ENCODE measurements at places on chromosomes 5 and 9.

DNA sequence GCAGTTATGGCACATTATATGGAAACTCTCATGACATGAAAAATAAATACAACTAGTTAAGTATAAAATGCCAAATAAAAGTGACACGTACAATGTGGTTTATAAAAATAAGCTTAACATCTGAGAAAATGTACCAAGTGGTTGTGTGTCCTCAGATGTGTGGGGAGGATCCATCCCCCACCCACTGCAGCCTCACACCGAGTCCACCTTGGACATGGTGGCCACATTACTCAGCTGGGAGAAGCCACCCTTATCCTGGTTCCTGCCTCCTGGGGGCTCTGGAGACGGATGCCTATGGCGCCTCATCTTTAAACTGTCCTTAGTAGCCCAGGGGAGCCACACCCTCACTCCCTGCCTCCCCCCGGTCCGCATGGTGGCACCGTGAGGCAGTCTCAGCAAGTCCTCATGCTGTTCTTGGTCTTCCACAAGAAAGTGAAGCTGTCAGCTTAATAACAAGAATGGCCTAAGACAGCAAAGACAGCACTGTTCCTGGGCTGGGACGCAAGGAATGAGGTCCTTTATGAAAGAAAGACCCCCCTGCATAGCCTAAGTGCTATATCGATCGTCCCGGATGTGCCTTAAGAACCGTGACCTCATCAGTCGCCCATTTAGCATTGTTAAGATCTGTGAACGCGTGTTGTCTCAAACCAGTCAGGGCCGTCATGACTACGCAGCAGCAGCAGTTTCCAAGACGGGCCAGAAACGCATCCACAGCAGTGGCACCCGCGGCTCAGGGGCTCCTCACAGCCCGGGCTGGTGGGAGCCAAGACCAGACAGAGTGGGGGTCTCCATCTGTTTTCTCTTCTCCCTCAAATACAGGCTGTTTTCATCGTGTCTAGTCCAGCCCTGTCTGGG is 56.4 kb downstream of the IPPK start:
- no peak for DNase-seq

GRCh38 chr5:6615034-6615815 is 17.6 kb downstream of the NSUN2 start:
- no peak for DNase-seq

GRCh38 chr9:92494856-92495255 is 12.6 kb upstream of the ASPN start:
- DNase-seq, result no peak

GRCh38 chr5:178590141-178590923 is at the start of gene COL23A1:
COL23A1 (minus strand) TSS chr5:178590393.
- DNase-seq, result peak; percentile 7

- no peak for DNase-seq
Observed at GRCh38 chr5:137696481-137696880, 39.4 kb downstream of the KLHL3 start.

DNA sequence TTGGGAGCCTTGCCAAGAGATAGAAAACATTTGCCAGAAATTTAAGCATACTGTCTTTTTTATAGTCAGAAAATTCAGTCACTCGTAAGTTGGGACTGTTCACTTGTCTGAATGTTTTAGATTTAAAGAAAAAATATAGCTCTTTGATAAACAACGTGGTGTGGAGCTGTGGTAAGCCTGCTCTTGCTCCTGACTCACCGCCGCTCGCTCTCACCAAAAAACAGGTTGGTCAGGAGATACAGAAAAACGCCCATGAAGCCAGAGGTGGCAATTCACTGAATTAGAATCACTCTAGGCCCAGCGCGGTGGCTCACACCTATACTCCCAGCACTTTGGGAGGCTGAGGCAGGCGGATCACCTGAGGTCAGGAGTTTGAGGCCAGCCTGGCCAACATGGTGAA is 6.2 kb downstream of the LNPEP start:
- no peak for DNase-seq

DNA sequence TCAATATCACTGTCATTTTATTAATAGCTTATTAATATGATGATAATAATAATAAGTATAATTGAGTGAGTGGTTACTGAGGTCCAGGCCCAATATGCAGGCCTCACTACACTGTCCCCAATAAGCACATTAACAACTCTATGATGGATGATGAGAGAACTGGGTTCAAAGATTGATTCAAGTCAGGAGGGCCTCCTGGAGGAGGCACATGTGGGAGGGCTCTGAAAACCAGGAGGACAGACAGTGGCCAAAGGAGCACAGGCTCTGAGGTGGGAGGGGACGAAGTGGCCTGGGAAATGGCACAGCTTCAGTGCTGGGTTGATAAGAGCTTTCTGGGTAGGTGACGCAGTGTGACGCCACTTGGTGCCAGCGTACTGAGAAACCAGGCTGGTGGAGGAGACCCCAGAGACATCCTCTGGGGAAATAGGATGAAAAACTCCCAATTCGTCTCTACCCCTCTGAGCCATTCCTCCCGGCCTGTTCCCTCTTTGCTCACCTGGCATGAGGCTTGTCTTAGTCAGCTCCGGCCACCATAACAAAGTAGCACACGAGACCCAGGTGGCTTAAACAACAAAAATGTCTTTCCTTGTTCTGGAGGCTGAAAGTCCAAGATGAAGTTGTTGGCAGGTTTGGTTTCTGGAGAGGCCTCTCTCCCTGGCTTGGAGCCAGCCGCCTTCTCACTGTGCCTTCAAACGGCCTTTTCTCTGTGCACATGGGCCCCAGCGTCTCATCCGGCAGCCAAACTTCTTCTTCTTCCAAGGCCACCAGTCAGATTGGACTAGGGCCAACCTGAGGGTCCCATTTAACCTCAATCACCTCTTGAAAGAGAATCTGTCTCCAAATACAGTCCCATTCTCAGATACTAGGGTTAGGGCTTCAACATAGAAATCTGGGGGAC is 31.6 kb downstream of the NTNG2 start:
- DNase-seq, result no peak

DNA sequence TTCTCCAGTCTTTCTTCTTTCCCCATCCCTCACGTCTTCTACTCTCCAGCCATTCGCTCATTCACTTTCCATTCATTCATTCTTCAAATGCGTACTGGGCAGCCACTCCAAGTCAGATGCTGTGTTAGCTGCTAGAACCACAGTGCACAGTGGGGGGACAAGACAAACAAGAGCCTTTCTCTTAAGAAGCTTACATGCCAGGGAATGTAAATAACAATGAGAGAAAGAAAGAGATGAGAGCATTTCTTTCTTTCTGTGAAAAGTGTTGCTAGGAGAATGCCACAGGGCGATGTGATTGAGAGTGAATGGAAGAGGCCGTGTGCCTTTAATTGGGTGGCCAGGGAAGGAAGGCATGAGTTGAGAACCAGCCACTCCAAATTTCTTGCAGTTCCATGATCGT is 46.3 kb upstream of the SMIM23 start:
- no peak for DNase-seq

DNA sequence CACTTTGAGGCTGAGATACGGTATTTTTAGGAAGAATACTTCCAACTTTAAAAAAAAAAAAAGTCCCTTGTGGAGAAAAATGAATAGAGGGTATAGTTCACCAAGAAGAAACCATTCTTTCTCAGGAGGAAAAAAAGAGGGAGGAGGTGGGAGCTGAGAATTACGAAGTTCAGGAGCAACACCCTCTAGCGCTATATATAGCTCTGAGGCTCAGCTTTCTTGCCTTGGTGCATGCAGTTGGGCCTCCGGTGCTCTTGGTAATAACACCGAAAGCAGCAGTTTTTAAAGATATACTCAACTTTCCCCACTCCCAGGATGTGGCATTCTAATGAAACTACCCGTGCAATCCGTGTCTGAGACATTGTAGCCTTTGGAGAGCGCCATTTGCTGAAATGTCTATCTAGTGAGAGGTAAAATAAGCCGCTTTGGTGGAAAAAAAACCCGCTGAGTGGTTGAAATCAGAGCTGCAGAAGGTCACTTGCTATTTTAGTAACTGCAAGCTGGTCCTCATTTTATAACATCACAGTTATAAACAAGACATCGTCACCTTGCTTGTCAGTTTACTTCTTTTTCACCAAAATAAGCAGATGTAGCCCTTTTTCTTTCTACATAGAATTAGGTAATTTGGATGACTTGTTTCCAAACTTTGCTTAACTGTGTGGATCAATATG is 156.4 kb downstream of the RORB start:
- no peak for DNase-seq

- DNase-seq, result no peak
Observed at GRCh38 chr5:108681079-108681921, 66.4 kb upstream of the FER start.

- no peak for DNase-seq
Observed at GRCh38 chr9:123775289-123776284, 154.3 kb downstream of the DENND1A start.

DNA sequence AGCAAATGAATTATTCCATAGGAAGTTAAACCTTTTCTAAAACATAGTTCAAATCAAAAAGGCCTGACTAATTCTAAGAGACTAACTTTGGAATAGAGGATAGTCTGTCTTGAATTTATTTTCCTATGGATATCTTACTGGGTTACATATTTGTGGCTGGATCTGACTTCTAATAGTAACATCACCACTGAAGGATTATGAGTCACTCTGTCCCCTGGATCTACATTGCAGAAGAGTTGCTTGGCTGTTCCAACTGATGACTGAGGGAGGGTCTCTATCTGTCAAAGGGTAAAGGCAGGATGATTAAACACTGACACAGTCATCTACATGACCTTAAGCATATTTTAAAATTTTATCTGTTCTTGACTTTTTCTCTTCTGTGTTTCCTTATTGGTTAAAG is 119.6 kb upstream of the FST start:
- DNase-seq, result no peak
